Right forelimb (tissue), 1 donor: ENCODE measurements at places on chromosomes 5 and 9.

DNA sequence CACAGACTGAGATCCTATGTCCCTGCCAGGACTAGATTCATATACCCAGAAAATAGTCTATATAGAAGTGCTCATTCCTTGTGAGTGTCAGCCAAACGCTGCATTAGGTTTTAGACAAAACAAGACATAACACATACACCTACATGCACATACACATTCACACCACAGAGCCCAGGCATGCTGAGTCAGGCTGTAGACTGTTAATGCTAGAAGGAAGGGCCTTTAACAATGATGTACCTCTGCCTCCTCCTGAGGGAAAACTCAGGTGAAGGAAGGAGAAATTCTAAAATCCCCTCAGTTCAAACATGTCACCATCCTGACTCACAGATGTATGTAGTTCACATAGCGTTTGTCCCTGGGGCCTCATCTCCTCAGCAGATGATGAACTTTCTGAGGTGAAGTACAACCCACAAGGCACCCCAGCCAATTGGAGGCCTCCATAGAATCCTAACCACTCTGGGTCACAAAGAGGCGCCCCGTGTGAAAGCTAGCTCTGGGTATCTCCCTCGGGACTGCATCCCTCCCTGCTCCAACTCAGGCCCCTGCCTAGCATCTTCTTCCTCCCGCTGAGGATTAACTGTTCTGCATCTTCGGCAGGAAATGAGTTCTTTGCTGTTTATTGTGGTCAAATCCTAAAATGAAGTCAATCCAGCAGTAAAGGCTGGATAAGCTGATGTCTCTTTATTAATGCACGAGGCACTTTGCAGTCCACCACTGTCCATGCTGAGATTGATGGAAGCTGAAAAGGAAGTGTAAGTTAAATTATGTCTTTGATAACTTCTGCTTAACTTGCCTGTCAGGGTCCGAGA is 40.8 kb upstream of the FSTL4 start:
- no peak for DNase-seq

DNA sequence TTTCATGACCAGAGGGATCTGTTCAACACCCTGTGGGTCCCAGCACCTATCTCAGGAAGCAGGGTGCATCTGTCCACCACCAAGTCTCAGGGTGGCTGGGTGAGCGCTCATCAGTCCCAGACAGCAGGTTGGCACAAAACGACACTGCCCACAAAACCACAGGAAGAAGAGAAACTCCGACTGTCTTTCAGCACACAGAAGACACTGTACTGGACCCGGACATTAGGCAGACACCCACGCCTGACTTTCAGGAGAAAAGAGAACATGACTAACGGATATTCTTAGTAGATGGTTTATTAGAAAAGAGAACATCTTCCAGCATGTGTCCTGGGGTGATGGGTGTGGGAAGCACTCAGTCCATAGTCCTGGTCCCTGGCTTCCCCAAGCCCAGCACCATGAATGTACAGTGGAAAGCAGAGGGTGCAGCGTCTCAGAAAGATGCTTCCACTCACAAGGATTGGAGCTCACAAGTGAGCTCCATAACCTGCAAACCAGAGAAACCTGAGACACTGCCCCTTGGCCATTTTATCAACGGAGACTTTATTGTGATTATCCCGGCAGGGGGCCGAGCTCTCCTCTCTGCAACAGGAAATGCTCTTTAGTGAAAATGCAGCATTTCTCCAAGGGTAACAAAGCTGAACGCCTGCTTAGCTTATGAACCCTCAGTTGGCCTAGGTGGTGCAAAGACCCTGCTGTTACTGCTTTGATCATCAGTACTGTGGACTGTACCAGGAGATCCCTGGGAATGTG is 35.8 kb upstream of the LCP2 start:
- DNase-seq: no peak

DNA sequence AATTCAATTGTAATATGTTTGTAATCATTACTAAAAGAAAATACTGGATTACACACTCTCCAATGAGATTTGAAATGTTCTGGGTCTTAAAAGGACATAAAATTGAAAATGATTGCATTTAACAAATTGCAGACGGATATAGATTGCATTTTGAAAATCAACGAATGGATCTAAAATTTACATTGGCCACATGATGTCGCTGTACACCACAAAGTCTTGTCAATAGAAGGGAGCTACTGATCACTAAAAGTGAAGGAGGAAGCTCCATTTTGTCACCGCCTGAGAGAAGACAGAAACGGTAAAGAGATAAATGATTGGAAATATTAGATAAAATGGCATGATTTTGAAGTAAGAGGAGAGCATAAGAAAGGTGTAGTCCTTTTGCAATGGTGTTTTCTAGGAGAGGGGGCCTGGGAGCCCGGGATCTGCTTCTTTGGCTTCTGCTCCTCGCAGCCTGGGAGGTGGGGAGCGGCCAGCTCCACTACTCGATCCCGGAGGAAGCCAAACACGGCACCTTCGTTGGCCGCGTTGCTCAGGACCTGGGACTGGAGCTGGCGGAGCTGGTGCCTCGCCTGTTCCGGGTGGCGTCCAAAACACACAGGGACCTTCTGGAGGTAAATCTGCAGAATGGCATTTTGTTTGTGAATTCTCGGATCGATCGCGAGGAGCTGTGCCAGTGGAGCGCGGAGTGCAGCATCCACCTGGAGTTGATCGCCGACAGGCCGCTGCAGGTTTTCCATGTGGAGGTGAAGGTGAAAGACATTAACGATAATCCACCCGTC is at the start of gene PCDHA1:
PCDHA1 (plus strand) TSS at position 236 of the 782 bp plus-strand sequence.
- no peak for DNase-seq

- DNase-seq: no peak
These were observed 97.0 kb downstream of the FOXD1 start for GRCh38 chr5:73351593-73351992.

- DNase-seq: no peak
These were observed 313.4 kb upstream of the SLC30A5 start for GRCh38 chr5:68780299-68780955.

GRCh38 chr9:37508135-37508833 is 22.5 kb downstream of the POLR1E start:
- no peak for DNase-seq

DNA sequence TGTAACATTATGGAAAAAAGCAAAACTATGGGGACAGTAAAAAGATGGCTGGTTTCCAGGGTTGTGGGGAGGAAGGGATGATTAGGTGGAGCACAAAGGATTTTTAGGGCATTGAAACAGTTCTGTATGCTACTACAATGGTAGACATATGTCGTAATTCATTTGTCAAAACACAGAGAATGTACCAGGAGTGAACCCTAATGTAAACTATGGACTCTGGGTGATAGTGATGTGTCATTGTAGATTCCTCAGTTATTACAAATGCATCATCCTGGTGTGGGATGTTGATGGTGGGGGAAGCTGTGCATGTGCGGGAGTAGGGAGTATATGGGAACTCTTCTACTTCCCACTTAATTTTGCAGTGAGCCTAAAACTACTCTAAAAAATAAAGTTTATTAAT is 135.0 kb upstream of the GABRP start:
- no peak for DNase-seq

GRCh38 chr5:122102825-122103224 is 24.8 kb upstream of the LOX start:
- DNase-seq: no peak

GRCh38 chr5:39437467-39437866 is 12.7 kb upstream of the DAB2 start:
- no peak for DNase-seq

GRCh38 chr5:7802855-7803254 is 48.1 kb downstream of the CFAP90 start:
- no peak for DNase-seq

- DNase-seq: no peak
These were observed 50.8 kb downstream of the F2R start for GRCh38 chr5:76766746-76767145.

DNA sequence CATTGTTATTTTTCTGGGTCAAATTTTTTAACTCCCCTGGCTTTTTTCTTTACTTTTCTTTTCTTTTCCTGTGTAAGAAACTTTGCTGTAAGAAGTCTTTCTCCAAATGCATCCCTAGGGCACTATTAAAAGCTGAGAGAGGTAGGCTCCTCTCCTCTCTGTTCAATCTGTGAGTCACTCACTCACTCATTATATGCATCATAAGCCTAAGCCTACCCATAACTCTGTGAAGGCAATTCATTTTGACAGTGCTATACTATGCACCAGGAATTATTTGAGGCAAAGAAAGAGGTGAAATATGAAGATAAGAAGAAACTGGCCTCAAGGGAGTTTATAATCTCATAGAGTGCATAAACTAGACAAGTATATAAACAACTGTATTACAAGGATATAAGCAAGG is 67.9 kb upstream of the PRR16 start:
- no peak for DNase-seq

GRCh38 chr5:114360357-114360756 is 1.5 kb upstream of the KCNN2 start:
- DNase-seq: no peak

DNA sequence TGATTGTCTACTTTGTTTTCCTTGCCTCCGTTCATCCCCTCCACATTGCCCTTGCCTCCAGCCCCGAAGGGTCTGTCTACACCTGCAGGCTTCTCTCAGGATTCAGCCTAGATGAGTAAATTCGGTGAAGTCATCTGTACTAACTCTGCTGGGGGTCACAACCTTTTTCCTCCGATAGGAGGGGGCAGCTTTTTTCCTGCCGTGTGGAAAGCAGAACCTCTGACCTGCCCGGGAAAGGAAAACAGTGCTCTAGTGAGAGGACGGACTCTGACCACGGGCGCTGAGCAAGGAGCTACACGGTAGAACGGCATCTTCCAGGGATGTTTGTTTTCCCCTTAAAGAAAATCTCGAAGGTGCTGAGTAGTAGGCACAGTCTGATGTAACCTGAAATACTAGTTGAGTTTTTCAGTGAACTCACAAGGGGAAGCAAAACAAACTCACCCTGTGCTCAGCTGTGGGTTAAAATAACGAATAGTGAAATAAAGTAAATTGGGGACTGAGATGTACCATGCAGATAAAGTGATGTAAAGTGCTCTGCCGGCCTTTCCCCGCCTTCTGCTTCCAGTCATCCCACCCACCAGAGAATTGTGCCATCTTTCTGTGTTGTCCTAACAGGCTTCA is 281.8 kb downstream of the AOPEP start:
- DNase-seq: no peak

DNA sequence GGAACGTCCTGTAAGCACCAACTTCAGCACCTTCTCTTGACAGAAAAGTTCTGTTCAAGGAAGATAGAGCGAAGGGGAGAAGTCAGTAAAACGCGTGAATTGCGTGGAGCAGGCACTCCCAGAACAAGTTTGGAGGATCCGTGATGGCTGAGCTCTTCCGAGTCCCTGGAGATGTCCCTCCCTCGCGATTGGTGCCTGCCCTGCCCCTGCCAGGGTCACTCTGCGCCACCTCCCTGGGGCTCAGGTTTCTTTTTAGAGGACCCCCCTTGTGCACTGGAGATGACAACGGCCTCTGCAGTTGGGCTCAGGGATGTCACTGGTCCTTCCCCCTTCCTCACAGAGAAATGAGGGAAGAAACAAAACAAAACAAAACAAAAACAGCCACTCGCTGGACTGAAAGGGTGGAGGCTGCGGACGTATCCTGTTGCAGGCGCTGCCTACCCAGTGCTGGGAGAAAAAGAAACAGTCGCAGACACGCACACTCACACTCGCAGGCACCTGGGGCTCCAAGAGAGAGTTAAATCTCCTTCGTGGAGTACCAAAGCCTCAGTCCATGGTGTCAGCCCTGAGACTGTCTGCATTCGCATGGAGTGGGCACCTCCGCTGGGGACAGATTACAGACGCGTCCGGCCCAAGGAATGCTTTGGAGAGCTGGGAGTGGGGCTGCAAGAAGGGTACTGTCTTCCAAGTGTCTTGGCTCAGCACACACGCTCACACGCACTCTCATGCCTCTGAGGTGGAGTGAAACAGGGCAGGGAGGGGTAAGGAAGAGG is 512.7 kb downstream of the SLCO4C1 start:
- no peak for DNase-seq

DNA sequence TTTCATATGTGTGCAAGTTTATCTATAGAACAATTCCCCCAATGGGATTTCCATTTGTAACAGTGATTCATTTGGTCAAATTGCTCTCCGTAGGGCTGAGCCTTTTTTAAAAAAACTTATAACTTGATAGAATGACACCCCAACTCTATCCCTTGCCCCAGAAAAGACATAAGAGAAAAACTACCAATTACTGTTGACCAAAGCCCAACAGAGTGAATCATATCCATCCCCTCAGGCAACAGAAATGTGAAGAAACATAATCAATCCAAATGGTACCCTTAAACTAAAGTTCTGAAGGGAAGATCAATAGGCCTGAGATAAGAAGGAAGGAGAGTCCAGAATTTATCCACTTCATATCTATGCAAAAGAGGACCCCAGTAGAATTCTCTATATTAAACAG is 17.8 kb downstream of the TICAM2 start:
- no peak for DNase-seq

DNA sequence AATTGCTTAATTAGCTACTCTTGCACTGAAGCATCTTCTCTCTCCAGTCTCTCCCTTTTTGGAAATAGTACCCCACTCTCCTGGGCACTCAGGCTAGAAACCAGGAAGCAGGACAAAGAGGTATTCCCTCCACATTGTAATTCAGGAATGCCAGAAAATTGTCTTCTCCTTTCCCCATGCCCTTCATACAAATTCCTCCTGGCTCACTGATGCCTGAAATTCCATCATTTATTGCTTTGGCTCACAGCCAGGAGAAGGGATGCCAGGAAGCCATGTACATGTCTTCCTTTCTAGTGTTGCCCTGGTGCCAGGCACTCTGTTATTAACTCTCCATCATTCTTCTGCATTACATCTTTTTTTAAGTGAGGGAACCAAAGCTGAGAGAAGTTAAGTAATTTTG is 716.5 kb upstream of the C9orf72 start:
- DNase-seq: no peak

DNA sequence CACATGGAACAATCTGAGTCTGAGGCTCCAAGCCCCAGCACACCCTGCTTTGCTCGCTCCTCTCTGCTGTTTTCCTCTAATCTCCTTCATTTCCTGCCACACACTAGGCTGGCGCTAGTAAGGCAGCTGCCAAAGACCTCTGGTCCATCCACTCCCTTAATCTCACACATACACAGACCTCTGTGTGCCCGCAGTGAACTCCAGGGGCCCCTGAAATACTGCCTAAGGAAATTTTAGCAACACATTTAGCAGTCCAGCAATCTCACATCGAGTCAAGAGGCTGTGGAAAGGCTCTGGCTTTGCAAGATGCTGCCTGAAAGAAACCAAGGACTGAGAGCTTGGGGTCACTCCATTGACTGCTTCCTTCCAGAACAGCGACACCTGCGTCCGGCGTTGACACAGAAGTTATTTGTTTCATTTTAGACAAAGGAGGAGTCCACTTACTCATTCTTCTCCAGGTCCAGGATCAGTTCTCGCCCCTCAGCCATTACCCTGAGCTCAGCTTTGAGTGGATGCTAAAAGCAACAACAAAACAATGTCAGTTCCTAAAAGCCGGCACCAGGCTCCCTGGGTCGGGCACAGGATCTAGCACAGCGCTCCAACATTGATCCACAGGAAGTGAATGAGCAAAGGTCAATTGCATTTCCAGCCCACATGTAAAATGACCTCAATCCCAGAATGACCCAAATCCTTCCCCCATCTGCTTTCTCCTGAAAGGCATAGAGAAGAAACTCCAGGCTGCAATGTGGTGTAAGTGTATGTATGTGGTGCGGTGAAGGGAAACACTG is 11.5 kb downstream of the ADAM19 start:
- no peak for DNase-seq

- no peak for DNase-seq
These were observed 39.8 kb downstream of the EMB start for GRCh38 chr5:50401336-50401735.

- peak; percentile 90 for DNase-seq
These were observed 31.3 kb downstream of the ADAMTS2 start for GRCh38 chr5:179313849-179314521.
